ENCODE measurements at places on chromosomes 4 and X.

DNA sequence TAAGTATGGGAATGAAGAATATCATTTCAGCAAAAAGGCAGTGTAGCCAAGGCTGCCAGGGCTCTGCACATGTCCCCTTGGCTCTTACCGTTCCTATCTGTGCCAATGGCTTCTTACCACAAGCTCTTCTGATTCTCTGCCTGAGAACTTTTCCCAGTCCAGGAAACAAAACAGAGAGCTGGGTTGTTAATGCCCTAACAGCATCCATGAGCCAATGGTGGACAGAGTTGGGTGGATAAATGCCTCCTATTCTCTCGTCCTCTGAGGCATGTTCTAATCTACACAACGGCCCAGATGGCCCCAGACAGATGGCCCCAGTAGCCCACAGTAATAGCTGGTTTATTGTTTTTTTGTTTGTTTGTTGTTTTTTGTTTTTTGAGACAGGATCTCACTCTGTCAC lies 28.0 kb downstream of the SCD5 start:
- no peak for DNase-seq

- DNase-seq: no peak
Observed at GRCh38 chr4:82677327-82677726, 115.5 kb upstream of the TMEM150C start.

DNA sequence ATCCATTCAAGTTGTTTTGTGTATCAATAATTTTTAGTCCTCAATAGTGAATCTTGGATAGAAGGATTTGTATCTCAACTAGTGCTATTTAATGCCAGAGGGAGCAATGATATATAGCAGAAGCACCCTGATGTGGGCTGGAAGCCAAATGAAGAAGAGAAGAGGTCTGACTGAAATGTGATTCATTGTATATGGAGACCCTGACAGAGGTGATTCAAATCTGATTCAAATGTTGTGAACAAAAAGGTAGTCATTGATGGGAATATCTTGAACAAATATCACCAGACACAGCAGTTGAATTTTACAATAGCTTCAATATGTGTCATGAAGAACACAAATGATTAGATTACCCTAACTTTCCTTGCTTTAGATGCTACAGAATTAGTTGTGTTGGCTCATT lies 27.5 kb upstream of the SULT1B1 start:
- no peak for DNase-seq

- no peak for DNase-seq
Observed at GRCh38 chr4:23938796-23939195, 48.9 kb upstream of the PPARGC1A start.

DNA sequence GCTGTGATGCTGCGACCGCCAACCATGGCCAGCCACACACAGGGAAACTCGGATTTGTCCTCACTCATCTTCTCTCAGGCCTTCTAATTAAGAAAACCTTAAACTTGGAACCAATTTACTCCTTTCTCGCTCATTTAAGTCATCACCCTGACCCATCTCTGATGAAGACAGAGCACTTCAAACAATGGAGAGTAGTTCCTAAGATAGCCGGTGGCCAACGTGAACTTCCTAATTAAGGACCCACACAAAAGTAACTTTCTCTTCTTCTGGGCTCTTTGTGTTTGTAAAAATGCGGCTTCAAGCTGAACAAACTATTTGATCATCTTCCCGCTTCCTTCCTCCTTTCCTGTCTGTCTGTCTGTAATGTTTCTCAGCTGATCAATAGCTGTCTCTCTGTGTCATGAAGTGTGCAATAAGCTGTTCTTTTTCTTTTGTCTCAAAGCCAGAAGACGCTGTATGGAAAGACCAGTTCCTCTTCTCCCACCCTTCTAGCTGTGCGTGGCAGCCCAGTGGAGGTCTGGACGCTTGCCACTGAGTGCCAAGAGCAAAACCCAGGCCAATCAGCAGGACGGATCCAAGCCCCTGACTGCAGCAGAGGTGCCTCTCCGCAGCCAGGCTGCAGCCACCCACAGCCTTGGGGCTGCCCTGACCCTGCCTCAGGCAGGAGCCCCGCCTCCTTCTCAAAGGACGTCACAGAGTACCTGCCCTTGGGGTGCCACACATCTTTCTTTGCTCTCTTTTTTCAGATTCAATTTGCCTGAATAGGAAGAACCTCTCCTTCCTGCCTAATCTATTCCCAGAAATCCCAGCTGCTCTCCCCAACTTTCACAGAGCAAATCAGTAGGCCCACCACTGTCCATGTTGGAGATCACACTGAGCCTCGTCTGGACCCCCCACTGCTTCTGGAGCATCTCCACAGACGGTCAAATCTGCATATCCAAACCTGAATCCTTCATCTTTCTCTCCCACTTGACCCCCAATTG lies 59.3 kb downstream of the MAML3 start:
- no peak for DNase-seq

DNA sequence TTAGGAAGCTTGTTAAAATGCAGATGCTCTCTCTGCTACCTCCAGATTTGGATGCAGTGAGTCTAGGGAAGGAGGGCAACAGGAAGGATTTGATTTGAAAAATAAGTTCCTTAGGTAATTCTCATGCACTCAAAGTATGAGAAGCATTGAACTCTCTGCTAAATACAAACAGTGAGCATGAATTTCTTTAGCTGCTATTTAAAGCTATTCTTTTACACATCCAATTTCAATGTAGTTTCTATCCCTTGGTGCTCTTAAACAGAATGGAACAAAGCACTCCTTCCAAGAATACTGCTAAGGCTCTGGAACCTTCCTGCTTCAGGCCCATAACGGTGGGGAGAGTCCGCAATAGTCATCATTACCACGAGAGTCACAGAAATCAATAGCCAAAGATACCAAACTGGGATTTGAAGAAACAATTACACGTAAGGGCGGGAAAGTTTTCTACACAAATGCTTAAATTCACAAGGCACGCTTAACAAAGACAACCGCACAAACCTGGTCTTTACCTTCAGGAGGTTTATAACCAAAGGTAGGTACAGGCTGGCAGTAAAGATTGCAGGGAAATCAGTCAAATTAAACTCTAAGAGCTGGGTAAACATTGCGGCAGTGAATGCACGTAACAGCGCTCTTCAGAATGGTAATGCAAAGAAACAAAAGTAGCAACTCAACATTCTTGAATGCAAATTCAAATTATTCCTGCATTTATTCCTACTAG lies 123.2 kb upstream of the NAP1L5 start:
- DNase-seq: no peak
